ENCODE measurements at places on chromosomes 6 and 20.
A peak's percentile ranks its signal among the peaks of the same experiment; 100 is the strongest.

DNA sequence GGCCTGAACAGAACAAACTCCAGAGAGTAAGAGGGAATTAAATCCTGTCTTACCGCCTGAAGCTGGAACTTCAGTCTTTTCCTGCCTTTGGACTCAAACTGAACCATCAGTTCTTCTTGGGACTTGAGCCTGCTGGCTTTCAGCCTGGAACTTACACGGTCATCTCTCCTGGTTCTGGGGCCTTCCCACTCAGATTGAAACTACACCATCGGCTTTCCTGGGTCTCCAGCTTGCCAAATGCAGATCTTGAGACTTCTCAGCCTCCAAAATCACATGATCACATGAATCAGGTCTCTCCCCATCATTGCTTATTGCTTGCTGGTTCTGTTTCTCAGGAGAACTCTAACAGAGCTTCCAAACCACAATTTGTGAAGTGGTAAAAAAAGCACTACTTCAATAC lies 276.3 kb downstream of the KIF16B start:
- no peak for DNase-seq

DNA sequence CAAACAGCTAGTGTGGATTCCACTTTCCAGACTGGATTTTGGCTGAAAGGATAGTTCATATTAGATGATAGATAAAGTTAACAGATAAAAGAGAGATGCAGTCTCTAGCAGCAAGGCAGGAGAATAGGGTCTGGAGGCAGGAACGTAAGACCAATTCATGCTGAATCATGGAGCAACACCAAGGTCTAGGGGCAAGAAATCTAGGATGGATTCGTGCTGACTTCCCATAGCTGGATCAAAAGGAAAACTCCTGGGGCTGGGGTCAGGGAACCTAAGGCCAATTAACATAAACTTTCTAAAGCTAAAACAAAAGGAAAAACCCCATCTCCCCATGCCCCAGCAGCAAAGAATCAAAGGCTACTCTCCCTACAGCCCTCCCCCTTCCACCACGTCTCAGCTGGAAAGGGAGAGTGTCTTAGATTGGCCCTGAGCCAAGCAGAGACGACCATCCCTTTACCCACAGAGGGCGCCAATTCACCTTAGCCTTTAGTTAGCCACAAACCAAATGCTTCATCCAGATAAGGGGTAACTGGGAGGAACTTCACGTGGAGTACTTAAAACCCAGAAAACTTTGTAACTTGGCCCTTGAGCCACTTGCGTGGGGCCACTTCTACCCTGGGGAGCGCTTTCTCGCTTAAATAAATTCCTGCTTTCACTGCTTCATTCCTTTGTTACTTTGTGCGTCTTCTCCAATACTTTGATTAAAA lies 7.6 kb downstream of the TREM1 start:
- peak; percentile 93 for DNase-seq

GRCh38 chr20:22446613-22447446 lies 137.5 kb downstream of the FOXA2 start:
- DNase-seq: no peak

DNA sequence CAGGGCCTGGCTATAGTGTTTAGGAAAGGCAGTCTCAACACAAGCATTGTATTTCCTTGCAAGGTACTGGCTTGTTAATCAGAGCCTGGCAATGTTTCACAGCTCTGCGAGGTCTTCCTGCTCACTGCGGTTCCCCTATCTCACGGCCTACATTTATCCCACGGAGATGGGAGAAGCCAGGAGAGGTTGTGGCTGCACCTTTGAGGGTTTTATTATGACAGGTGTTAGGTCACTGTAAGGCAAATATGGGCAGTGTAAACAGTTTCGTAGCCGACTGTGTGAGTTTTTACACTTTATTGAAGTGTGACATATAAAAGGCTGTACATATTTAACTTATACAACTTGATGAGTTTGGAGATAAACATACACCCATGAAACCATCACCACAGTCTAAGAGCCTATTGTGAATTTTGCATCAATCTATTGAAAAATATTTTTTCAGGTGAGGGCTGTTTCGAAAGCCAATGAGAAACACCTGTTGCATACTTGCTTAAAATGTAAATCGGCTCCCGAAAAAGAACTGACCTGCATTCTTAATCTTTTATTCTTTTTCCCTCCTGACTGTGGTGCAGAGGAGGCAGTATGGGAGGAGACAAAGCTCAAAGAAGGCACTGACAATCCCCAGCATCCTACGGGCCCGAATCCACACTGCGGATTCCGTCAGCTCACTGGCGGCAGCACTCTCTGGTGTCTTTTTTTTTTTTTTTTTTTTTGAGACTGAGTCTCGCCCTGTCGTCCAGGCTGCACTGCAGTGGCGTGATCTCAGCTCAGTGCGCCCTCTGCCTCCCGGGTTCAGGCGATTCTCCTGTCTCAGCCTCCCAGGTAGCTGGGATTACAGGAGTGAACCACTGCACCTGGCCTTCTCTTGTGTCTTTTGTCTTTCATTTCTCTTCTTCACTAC lies 7.5 kb upstream of the RBM38 start:
- DNase-seq: no peak

GRCh38 chr6:47098570-47098993 lies 56.5 kb upstream of the ADGRF1 start:
- DNase-seq: no peak

DNA sequence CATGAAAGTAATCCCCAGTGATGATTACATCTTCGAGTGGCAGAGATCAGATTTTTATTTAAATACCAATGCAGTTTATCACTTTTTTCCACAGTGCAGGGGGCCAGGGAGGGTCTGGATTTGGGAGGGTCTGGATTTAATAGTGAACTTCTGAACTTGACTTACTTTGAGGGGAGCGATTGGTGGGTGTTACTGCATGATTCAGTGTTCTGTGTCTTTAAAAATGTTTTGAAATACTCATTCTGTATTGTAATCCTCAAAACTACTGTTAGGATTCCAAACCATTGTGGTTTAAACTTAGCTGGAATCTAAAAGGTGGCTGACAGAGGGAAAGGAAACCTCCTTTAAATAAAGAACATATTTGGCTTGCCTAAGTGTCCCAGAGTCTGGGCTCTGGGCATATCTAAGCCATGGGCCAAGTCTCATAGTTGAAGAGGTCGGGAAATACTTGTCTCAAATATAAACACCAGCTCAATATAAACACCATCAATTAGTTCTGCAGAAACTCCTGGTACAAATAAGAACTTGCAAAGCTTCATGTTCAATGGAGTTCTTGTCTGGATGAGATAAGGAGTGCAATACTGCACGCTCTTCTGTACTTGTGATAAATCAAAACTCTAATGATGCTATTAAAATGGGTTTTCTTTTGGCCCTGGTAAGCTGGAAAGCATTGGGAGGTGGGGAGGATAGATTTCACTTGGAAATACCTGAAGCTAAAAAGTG lies 14.4 kb downstream of the JARID2 start:
- DNase-seq: no peak

- DNase-seq: no peak
Measured at GRCh38 chr6:90249458-90249857, 47.2 kb downstream of the BACH2 start.

DNA sequence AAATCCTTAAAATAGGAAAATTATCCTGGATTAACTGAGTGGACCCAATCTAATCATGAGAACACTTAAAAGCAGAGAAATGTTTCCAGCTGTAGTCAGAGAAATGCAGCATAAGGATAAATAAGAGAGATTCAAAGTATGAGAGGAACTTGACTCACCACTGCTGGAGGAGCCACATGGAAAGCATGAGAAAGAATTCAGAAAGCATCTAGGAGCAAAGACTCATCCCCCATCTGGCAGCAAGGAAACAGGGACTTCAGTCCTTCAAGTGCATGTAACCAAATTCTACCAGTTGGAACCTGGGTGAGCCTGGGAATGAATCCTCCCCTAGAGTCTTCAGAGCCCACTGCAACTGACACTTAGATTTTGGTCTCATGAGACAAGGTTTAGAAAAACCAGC lies 33.7 kb downstream of the RNF146 start:
- peak; percentile 2 for DNase-seq
